ENCODE measurements at places on chromosomes 12 and 14.
A peak's percentile ranks its signal among the peaks of the same experiment; 100 is the strongest.

DNA sequence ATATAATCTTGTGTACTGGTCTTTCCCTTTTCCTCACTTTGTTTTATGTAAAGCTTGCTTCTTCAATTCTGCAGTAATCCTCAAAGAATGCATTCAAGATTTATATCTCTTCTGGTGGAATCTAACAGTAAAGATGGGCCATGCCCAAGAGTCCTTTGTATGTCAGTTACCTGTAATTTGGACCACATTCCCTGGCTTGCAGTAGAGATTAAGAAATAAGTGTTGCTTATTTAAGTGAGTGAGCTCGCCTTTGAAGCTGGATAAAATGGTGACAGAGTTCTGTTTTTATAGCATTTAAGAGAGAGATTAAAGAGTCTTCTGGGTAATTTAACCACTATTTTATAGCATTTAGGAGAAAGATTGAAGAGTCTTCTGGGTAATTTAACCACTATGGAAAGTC, 262.1 kb upstream of the ATP2B1 start:
- no peak for DNase-seq

DNA sequence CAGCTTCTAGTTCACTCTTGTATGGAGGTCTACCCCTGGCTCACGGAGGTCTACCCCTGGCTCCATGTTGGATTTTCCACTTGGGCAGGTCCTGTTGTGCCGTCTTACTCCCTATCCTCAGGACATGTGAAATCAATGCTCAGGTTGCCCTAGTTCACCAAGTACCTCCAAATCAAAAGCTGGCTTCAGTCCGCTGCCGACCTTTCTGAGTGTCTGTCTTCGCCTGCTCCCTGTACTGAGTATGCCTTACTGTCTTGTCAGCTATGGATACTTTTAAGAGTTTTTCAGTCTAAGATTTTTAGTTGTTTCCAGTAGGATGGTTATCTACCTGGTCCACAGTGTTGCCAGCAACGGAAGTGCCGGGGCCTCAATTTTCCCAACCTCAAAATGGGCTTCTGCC, 40.1 kb upstream of the BCL11B start:
- no peak for DNase-seq

GRCh38 chr14:25570483-25570882, 520.5 kb upstream of the STXBP6 start:
- DNase-seq, result no peak

- no peak for DNase-seq
Measured at GRCh38 chr12:109967383-109968031, 28.7 kb downstream of the GIT2 start.

DNA sequence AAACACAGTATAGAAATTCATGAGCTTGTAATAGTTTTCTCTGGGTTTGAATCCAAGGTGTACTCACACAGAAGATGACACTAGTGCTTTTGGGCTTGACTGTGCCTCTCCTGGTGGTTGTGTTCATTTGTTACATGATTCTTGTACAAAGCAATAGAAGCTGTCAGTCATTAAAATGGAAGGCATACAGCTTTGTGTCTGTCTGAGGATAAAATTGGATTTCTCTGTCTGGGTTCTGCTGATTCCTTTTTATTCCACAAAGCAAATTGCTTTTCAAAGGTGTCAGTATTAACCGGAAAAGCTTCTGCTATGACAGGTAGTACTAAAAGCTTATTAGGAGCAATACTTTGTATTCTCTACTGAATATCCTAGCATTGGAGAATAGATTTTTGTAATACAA, 361.2 kb downstream of the SLC6A15 start:
- DNase-seq, result no peak

GRCh38 chr12:5525783-5526367, 94.0 kb downstream of the NTF3 start:
- no peak for DNase-seq

- no peak for DNase-seq
Measured at GRCh38 chr12:132593938-132594358, 16.4 kb downstream of the LRCOL1 start.

- no peak for DNase-seq
Measured at GRCh38 chr12:93762059-93762719, 85.0 kb downstream of the CRADD start.

DNA sequence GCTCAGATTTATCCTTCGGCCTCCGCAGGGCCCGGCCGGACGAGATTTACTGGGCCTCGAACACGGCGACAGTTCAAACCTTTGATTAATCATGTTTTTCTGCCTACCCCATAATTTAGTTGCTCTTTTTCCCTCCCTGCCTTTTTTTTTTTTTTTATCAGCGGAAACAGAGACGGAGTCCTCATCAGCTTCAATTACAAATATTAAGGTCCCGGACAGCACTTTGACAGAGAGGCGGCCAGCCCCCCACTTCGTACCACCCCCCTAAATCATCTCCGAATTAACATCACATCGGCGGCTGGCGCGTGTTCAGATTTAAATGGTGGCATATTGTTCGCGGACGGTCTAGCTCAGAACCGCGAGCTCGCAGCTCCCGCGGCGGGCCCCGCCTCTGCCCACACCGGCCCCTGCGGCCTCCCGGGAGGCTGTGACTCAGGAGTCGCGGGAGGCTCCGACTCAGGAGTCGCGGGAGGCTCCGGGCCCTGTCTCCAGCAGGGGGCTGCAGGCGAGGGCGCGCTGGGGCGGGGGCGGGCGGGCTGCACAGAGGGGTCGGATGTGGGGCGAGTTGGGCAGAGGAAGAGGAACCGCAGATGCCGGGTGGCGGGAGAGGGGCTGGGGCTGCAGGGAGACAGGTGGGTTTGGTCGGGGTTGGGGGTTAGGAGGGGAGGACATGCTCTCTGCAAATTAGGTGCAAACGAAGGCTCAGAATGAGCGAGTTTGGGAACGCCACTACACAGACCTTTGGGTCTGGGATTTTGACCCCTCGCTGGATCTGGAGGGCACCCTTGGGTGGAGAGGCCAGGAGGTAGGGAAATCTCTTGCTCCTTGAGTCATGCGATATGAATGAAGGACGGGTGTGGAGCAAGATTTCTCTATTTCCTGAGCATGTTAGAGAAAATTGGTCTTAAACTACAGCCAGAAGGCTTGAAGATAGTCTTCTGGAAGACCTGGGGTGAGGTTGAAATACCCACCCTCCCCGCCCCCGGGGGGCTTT, 19.6 kb upstream of the ATP5MC2 start:
- DNase-seq, result no peak

DNA sequence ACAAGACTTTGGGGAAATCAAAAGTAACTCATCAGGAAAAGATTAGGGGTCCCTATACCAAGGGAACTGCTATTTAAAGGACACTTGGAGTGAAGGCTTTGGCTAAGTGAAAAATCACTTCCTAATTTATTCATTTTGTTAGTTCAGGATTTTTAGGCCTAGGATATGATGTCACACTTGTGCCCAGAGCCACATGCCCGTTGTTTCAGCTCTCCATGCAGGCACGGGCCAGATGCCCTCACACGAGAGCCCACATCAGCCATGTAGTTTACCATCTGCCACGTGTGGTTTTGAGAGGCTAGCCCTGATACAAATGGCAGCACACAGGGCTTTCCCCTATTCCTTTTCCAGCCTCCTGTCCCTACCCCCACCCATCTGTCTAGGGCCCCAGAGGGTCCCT, 11.9 kb upstream of the LRP1-AS start:
- no peak for DNase-seq

DNA sequence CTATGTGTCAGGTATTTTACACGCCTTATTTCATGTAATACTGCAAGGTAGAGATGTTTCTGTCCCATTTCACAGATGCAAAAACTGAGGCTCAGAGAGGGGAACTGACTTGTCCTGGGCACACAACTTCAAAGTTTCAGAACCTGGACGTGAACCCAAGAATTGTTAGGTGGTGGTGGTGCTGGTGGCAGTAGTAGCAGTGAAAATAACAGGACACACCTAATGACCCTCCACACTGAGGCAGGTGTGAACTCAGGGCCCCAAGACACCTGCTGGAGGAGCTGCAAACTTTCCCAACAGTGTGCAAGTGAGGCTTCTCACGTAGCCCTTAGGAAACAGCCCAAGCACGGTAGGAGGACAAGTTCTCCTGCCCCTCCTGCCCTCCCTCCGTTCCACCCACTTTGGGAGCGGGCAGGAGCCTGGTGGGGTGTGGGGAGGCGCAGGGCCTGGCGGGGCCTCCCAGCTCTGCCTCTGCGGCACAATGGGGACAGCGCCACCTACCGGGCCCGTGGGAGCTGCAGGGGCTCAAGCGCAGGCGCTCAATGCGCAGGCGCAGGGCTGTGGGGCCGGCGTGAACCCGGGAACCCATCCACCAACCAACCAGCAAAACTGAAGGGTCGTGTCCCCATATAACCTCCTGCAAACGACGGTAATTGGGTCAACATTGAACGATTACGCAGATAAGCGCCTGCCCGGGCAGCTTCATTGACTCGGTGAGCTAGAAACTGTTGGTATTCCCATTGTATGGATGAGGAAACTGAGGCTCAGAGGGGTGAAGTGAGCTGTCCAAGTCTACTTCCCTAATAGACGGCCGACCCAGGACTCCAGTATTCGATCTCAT, 12.0 kb upstream of the TRPV4 start:
- peak; percentile 12 for DNase-seq

DNA sequence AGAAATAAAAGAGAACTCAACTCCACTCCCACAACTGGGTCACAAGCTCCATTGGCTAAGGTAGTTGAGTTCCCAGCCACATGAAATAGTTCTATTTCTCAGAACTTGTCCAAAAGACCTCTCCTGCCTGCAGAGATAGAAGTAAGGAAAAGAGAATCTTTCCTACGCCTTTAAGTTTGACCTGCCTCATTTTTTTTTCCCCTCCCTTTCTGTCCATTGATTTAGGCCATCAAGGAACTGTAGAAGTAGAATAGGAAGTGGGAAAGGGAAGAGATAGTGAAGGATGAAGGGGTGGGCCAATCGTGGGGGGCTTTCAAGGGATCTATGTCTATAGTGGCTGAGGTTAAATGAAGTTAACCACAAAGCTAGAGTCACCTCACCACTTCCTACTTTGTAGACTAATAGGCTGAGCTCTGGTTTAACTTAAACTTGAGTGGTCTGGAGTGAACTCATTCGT, 13.9 kb upstream of the NUDT4 start:
- no peak for DNase-seq

DNA sequence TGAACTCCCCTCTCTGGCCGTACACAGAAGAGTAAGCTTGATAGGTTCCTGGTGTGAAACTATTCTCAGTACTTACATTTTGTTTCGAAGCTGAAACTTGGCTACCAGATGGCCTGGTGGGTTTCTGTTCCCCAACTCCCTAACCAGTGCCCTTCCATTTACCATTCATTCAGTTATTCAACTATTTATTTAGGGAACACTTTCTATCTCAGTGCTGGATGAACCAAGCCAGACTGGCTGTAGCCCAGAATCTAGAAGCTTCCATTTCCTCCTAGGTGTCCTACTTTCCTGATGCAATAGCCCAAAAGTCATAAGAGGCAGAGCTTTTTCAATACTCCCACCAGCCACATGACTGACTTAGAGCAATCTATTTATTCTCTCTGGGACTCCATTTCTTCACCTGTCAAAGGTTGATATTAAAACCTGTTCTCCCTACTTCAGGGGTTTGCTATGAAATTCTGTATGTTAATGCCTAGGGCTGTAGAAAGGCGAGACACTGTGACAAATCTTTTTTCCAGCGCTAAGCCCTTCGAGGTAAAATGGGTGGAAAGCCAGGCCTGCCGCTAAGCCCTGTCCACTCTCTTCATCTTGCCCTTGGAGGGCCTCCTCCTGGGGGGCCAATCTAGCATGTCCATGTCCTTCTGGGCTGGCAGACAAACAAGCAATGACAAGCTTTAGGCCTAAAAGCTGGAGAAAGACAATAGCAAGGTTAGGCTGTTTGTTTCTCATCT, 8.1 kb upstream of the IRF2BPL start:
- no peak for DNase-seq

- peak; percentile 56 for DNase-seq
Measured at GRCh38 chr14:73713803-73714655, at the start of gene PNMA1. Gene PNMA1, minus strand, starts transcription at chr14:73714384. Its CDS starts 745 bp downstream, at chr14:73713639.

GRCh38 chr12:21354641-21355040, 18.1 kb upstream of the IAPP start:
- DNase-seq, result no peak

GRCh38 chr12:39930101-39930500, 175.8 kb downstream of the SLC2A13 start:
- no peak for DNase-seq

- no peak for DNase-seq
Measured at GRCh38 chr12:51729331-51729730, 119.2 kb downstream of the FIGNL2 start.

GRCh38 chr12:41188058-41188840, at the start of gene PDZRN4:
Gene PDZRN4, plus strand, starts transcription at chr12:41188320.
- no peak for DNase-seq

- no peak for DNase-seq
Measured at GRCh38 chr14:70350078-70350477, 9.4 kb downstream of the COX16 start.

GRCh38 chr12:1189163-1189562, 198.1 kb downstream of the ERC1 start:
- no peak for DNase-seq

DNA sequence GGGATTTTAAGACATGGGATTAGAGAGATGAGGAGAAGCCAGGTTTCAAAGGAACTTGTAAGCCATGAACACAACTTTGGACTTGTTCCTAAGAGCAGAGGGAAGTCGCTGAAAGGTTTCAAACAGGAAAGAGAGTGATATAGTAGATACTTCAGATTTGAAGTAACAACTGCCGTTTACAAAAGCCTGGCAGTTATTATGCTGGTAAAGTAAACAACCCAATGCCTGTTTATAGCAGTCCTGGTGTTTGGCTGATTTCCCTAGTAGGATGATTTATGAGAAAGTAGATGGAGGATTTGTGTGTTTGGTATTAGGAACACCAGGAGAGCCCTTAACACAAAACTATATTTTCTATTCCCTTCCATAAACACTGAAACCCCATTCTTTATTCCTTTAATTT, 285.7 kb downstream of the RMST start:
- DNase-seq, result no peak

DNA sequence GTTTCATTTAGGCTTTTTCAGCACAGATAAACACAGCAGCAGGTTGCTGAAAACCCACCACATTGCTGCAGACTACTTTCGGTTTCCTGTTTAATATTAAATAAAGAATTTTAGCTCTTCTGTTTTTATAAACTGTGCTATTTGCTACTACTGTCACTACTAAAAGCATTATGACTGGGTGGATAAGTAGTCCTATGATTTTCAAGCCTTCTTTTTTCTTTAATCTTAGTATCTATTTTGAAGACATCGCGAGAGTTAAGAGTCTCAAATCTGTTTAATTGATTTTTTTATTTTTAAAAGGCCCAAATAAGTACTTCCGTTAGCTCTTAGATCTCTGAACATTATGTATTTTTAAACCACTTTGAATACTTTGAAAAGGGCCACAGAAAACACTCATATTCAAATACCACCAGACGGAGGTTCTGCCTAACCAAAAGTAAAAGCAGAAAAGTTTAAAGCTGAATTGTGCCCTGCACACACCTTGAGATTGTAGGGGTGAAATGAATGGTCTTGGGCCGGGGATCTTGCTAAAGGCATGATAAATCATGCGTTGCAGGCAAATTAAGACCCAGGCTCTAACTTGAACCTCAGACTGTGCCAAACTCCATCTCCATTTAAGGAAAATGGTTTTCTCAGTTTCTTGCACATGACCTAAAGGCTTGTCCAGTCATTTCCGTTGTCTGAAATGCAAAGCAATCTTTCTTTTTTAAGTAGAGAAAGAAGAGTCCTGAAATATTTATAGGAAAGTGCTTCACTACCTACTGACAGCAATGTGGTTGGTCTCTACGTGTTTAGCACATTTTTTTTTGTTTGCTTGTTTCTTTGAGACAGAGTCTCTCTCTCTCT, 13.6 kb upstream of the FOXN3 start:
- DNase-seq, result no peak
